ENCODE measurements at places on chromosomes 7 and 10.

GRCh38 chr10:132787495-132788179 lies 1.7 kb upstream of the NKX6-2 start:
- no peak for DNase-seq

DNA sequence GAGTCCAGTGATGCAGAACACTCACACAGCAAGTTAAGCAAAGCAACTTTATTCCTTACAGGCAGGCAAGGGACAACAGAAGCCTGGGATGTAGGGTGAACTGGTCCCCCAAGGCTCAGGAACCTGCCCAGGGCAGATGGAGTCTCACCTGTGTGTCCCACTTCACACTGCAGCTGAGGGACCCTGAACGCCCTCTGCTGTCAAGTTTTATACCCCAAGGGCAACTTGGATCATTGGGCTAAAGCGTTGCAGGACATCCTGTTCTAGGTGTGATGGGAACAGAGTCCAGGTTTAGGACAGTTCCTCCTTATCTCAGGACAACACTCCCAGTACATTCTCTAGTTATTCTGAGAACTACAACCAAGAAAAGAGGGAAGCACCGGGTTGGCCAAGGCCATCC lies 49.5 kb upstream of the ZNF746 start:
- no peak for DNase-seq

DNA sequence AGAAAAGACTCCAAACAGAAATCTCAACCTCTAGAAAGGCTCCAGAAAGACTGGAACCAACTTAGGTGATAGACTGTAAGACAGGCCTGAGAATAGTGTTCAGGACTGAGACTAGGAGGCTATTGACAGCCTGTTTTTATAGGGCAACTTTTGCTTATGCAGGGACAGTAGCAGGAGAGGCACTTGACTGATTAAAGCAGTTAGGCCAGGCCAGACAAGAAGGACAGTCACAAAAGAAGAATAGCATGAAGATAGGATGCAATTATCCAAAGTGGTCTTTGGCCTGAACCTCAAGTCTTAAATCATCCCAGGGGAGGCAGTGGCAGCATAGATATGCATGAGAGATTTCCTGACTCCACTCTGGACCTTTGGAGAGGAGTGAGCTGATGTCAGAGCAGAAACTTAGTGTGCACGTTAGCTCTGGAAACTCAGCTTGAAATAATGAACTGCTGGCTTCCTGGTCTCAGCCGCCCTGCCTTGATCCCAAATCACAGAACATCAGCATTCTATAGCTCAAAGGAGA lies 290.6 kb downstream of the SORCS3 start:
- DNase-seq, result no peak

DNA sequence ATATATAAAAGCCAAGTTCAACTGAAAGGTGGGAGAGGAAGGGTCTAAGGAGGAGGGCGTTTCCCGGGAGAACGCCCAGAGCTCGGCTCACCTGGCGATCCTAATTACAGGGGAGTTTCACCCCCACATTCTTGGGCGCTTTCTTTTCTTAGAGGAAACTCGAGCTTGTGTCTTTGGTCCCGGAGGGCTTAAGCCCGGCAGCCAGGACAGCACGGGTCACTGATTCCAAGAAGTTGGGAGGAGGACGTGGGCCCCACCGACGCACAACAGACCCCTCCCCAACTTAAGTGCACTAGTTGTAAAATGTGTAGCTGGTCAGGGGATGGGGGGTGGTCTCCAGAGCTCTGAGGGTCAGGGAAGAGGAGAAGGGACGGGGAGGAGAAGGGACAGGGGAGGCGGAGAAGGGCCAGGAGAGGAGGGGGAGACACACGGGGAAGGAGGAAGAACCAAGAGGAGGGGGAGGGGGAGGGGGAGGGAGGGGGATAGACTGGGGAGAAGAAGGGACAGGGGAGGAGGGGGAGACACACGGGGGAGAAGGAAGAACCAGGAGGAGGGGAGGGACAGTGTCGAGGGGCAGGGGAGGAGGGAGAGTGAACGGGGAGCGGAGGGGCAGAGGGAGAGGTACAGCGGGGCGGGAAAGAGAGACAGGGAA lies 874 bp downstream of the BAIAP2L1 start:
- no peak for DNase-seq
